ENCODE measurements at places on chromosomes 5 and 9. TPM values are rescaled to one million over a fixed set of nuclear protein-coding genes. Genes with fewer than 3 reads are reported as not detected.

THBS4 gene
- 1.8 TPM for polyA plus RNA-seq

SLC6A3 gene
- polyA plus RNA-seq, result 0.09 TPM

FOXD4L5 gene
- not detected for polyA plus RNA-seq

SOHLH1 gene
- not detected for polyA plus RNA-seq

BHMT gene
- 270 TPM for polyA plus RNA-seq
